ENCODE measurements at places on chromosomes 7 and 10.

DNA sequence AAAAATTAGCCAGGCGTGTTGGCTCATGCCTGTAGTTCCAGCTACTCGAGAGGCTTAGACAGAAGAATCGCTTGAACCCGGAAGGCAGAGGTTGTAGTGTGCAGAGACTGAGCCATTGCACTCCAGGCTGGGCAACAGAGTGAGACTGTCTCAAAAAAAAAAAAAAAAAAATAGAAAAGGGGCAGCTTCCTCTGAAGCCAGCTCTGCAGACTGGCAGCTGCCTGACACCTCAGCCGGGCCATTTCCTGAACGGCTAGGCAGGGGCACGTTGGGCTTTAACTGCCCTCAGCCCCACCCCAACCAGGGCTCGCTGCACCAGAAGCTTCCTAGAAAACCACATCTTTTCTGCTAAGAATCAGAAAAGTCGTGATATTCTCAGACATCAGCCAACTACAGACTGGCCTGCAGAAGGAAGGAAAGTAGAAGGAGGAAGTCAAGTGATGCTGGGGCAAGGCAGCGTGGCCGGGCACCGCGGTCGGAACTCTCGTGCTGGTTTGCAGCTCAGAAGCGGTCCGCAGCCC, 38.0 kb downstream of the PRKAG2 start:
- no peak for DNase-seq

DNA sequence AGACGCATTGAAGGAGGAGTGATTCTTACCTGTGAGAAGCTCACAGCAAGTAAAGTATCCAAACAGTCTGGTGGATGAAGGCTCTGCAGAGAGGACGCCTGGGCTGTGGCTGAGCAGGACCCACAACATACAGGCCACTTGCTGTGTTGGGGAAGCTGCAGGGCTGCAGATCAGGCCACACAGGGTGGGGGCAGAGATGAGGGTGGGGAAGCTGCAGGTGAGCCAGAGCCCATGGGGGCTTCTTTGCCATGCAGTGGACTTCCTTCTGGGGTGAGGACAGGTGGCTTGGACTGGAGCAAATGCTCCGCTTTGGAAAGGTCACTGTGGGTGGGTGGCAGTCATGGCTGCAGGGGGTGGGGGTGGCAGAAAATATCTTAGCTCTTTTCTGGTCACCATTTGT, 214.8 kb downstream of the GLRX3 start:
- DNase-seq, result no peak

- no peak for DNase-seq
Measured at GRCh38 chr7:138417078-138417700, 42.9 kb upstream of the TRIM24 start.

DNA sequence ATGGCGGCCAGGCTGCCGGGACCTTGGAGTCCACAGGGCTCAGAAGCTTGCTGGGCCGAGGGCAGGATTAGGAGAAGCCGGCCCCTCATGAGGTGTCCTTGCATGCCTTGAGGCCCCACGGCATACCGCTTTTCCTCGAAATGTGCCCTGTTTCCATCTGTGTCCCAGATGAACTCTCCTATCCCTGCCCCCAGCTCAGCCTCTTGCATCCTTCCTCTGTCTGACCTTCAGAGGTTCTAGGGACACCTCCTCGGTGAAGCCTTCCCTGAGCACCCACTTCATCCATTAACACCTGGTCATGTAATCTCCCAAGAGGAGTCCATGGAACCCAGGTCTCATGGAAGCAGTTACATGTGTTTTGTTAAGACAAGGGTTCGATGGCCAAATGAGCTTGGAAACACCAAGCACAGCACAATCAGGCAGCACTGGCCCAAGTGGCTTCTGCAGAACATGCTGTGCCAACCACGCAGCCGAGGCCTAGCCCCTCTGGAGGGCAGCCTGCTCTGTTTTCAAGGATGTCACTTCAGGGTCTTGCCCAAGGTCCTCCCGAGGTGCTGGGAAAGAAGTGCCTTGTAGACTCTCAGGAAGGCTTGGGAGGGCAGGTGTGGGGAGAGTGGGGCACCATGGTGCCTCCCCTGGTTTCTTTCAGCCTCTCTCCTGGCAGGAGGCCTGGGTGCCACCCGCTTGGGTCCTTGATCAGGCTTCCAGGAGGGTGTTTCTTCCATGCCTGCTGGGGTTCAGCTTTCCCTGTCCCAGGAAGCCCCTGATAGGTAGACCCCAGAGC, 124.3 kb downstream of the NEURL1 start:
- DNase-seq, result peak; percentile 41

GRCh38 chr7:8286118-8286517, 24.2 kb upstream of the ICA1 start:
- DNase-seq, result no peak

Data from hematopoietic multipotent progenitor cell treated with erythropoietin and hydrocortisone succinate and interleukin-3 and kit ligand, for 15 days (in vitro differentiated cells).